Fibroblast of lung (primary cell): ENCODE measurements at places on chromosomes 13 and 19.
A peak's percentile ranks its signal among the peaks of the same experiment; 100 is the strongest.

DNA sequence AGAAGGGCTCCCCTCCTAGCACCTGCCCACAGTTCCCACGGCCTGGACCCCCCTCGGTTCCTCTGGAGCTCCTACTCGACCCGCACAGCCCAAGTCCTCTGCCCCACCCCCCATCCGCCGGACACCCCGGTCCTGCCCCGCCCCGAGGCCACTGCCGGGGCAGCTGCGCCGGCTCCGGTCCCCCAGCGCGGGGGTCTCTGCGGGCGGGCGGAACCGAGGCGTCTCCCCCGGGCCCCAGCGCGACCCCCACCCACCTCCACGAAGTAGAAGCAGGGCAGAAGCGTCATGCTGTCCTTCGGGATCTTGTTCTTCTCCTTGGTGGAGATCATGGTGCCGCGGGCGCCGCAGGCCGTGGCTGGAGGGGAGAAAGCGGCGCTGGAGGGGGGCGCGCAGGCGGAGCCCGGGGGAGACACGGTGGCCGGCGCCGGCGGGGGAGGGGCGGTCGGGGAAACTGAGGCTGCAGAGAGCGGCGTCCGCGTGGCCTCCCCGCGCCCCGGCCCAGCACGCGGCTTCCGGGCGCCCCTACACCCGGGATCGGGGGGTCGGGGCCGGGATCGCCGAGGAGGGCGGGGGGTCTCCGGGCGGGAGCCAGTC lies 427 bp downstream of the PLPPR3 start:
- H3K4me3 ChIP-seq = no peak overlapping the region
- H3K4me1 ChIP-seq = no peaks in the 10 kb centered on the region
- no peaks in the 10 kb centered on the region for H3K27me3 ChIP-seq
- H3K36me3 ChIP-seq = no peaks in the 10 kb centered on the region
- no peak for DNase-seq

DNA sequence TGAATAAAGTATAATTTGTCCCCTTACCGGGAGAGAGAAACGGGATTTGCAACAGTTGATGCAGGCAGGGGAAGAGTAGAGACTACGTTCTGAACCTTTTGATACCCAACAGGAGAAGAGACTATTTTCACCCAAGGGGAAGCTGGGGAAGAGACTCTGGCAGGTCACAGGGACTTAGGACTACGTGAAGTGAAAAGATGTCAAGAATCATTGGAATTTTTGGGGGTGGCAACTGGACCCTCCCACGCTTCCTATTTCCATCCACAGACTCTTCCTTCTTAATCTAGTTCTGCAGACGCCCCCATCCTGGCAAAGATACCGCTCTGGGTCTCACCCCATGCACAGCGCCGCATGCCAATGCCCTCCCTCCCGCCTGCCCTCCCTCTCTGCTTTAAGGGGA lies 13.8 kb downstream of the CABP5 start:
- H3K4me3 ChIP-seq = no peak overlapping the region
- no peaks in the 10 kb centered on the region for H3K4me1 ChIP-seq
- no peaks in the 10 kb centered on the region for H3K27me3 ChIP-seq

GRCh38 chr13:22077205-22077683 lies 406.4 kb downstream of the FGF9 start:
- H3K27ac ChIP-seq = no peak overlapping the region
- DNase-seq = no peak
- no peak overlapping the region for H3K4me3 ChIP-seq
- H3K27me3 ChIP-seq = no peaks in the 10 kb centered on the region
- H3K4me1 ChIP-seq = no peaks in the 10 kb centered on the region
- H3K36me3 ChIP-seq = no peaks in the 10 kb centered on the region

DNA sequence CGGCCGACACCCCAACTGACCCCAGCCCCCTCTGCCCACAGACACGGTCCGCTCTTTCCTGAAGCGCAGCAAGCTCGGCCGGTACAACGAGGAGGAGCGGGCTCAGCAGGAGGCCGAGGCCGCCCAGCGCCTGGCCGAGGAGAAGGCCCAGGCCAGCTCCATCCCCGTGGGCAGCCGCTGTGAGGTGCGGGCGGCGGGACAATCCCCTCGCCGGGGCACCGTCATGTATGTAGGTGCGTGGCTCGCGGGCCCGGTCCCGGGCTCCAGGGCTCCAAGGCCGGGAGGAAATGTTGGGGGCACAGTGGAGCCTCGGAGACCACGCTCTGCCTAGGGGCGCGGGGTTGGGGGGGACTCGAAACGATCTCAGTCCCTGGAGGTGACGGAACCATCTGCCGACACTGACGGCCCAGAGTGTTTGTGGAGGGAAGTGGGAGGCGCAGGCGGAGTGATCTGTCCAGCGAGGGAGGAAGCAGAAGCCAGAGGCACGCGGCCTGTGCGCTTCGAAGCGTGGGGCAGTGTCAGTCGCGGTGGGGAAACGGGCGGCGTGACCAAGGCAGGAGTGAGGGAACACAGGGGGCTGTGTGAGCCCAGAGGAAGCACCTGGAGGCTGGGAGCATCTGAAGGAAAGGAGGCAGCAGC lies 6.3 kb downstream of the TBCB start:
- no peak overlapping the region for H3K4me3 ChIP-seq
- DNase-seq = no peak
- H3K27me3 ChIP-seq = no peaks in the 10 kb centered on the region
- no peaks in the 10 kb centered on the region for H3K4me1 ChIP-seq

DNA sequence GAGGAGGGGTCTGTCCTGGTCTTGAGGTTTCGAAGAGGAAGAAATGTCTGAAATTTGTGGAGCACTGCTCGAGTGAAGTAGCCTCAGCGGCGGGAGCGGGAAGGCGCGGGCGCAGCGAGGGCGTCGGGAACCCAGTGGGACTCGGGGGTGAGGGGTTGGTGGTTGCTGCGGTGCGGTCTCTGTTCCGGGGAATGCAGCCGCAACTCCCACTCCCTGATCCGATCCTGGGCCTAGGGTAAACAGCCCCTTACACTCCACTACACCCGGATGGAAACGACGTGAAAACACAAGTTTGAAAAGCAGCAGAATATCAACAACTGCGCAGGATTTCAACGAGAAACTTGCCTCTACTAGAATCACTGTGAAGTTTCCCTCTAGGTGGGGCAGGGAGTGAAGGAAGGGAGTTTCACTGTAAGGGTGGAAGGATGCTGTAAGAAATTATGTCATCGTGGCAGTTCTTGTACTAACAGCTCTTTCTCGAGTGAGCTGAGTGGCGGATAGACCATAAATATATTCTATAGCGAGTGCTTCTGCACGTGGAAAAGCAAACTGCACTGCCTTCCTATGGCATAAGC lies 2.0 kb upstream of the KLF12 start:
- no peaks in the 10 kb centered on the region for H3K27me3 ChIP-seq
- peak; percentile 68 for DNase-seq
- H3K4me1 ChIP-seq = peaks cover 6% of the 10 kb centered on the region
- peak overlapping the region; percentile 91 for H3K4me3 ChIP-seq
- peak overlapping the region; percentile 96 for H3K27ac ChIP-seq
